ENCODE measurements at places on chromosomes 3 and 15.

GRCh38 chr15:75655931-75656330, 8.2 kb downstream of the SNX33 start:
- DNase-seq = no peak

DNA sequence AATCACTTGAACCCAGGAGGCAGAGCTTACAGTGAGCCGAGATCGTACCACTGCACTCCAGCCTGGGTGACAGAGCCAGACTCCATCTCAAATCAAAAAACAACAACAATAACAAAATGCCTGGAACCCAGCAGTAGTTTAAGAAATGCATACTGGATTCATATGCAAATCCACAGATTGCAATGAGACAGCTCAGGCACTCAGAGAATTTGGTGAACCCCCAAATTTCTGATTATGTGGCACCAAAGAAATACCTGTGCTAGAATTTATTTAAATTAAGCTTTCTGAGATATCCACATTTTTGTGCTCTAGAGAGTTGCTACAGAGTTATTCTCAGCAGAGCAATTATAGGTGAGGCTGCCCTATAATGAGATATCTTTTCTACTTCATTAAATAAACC, 29.7 kb downstream of the SPATA16 start:
- no peak for DNase-seq

DNA sequence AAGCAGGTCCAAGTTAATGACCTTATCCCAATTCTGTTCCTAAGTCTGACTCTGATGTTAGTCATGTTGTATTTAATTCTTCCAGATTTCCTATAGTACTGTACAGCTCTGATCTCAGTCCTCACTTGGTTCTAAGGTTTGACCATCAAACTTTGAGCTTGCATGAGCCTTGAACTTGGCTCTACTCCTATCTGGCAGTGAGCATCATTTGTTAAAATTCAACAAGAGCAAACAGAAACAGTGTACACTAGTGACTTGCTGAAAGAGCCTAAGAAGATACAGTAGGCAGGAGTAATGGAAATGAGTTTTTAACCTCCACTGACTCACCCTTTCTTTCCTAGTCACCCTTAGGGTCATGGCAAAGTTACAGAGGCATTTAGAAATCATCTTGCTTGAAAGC, 451.1 kb upstream of the TPRG1 start:
- no peak for DNase-seq

GRCh38 chr15:42427429-42428223, 63.3 kb downstream of the ZNF106 start:
- no peak for DNase-seq

- DNase-seq = no peak
These were observed 5.5 kb downstream of the CCPG1 start for GRCh38 chr15:55402707-55403106.

GRCh38 chr15:31004220-31004733, 12.8 kb upstream of the MTMR10 start:
- DNase-seq = no peak

GRCh38 chr15:51126842-51127241, 32.1 kb upstream of the TNFAIP8L3 start:
- no peak for DNase-seq

- DNase-seq = no peak
These were observed 425.3 kb upstream of the MDFIC2 start for GRCh38 chr3:70737666-70738290.

GRCh38 chr15:32722136-32722535, 4.3 kb downstream of the GREM1 start:
- DNase-seq = no peak

GRCh38 chr3:172885704-172886103, 135.2 kb downstream of the ECT2 start:
- DNase-seq = no peak

- no peak for DNase-seq
These were observed 72.0 kb upstream of the BLM start for GRCh38 chr15:90644952-90645725.

DNA sequence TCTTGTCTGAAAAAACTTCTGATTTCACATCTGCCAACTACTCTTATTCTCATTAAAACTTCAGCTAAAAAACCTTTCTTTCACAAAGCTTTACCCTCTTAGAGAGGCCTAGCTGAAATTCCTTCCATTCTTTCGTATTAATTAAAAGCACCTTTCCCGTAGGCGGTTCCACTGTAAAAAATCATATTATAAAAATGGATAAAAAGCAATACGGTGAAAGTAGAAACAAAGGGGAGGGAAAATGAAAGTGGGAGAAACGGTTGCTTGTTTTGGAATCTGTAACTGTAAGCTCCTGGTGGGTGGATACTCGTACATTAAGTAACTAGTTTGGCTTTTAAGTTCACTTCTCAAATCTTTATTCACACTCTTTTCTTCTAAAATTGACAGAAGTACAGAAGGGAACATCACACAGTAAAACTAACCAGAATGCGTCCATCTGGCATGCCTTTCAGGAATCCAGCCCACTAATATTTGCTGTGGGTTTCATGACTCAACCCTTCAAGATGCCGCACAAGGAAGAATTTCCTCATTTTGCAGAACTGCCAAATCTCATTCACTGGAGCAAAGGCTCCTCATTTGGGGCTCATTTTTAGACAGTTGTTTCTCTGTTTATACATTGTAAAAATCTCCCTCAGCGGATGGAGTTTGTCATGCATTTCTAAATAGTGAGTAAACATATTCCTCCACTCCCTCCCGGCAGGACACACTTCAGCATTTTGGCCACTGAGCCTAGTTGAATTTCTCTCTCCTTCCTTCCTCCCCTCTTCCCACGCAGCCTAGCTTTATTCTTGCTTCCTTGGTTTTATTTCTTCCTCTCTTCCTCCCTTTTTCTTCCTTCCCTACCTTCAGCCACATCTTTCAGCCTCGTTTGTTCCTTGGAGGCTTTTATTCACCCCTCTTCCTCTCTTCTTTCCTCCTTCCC, 419.5 kb upstream of the NAALADL2 start:
- DNase-seq = no peak

DNA sequence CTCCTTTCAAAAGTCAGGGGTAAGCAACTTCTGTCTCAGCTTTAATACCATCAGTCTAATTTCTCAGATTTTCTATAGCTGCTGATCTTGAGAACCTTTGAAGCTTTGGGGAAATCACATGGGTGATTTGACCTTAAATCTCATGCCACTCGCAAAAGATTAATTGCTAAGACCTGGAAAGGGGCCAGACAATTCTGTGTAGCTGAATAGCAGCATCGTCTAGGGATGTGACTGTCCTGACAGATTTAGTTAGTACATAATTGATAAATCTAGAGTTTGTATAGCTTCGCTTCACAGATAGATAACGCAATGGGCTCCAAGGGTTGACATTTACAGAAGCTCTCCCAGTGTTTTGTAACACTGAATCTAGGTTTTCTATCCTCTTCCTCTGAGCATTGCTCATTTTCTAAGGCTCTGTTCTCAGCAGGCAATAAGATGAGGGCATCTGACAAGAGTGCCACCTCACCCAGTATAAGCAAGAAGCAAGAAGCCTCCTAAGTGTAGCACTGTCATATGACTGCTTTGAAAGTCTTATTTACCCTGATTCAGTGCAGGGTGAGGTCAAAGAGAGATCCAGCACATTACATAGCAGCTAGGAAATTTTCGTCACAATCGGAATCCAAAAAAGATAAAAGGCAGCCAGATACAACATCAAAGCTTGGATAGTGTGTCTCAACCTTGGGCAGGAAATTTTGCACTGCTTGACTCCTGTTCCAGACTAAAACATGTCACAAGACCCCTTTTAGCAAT, 47.7 kb upstream of the DUT start:
- no peak for DNase-seq

DNA sequence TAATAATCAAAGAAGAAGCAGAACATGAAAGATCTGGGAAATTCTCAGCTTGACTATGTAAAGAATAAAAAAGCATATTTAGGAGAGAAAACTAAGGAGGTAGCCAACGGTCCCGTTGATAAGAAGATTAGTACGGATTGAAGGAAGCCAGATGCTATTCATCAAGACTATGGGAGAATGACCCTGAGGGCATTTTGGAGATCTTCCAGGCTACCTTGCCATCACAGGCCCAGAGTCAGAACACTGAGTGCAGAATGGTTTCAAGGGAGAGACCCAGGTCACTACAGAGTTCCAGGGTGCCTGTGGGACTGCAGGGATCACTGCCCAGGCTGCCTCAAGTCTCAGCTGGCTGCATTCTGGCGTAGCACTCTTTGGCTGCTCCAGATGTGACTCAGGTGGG, 752.9 kb upstream of the ARPP21 start:
- DNase-seq = no peak

- DNase-seq = no peak
These were observed 14.7 kb downstream of the GPD1L start for GRCh38 chr3:32121137-32121536.

GRCh38 chr15:93488296-93488713, 399.3 kb upstream of the RGMA start:
- no peak for DNase-seq

- no peak for DNase-seq
These were observed 184.0 kb upstream of the CNTN6 start for GRCh38 chr3:908839-909238.

GRCh38 chr15:55627730-55628368, 39.7 kb upstream of the PYGO1 start:
- no peak for DNase-seq

DNA sequence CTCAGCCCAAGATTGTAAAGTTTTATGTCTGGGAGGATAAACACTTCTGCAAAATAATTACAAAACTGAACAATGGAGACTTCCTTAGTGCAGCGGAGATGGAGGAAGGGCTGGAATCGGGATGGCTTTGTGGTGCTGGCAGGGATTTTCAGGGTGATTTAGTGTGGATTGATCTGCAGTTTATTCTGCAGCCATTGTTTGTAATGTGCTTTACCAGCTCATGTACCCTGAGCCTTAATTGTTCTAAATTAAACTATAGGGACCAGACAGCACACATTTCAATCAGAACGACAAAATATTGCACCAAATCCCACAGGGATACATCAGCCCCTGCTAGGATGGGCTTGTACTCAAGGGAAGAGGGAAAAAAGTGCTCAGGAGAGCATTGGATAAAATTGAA, 103.2 kb upstream of the ONECUT1 start:
- DNase-seq = no peak

- DNase-seq = no peak
These were observed 67.6 kb downstream of the MITF start for GRCh38 chr3:69806735-69807438.

DNA sequence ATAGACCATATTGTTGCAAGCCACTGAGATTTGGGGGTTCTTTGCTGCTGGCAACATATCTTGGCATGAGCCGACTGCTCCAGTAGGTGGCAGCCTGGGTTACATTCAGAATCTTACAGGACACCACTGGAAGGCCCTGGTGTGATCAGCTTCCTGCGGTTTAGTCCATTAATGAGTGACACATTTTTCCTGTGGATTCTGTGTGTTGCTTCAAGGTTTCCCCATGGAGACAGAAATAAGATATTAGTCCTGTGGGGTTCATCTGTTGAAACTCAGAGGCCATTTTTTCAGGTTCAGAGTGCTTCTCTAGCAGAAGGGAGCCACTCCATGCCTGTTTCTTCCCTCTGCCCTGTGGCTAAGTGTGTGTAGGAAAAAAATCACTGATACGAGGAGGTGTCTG, 116.2 kb downstream of the MFSD1 start:
- DNase-seq = no peak

DNA sequence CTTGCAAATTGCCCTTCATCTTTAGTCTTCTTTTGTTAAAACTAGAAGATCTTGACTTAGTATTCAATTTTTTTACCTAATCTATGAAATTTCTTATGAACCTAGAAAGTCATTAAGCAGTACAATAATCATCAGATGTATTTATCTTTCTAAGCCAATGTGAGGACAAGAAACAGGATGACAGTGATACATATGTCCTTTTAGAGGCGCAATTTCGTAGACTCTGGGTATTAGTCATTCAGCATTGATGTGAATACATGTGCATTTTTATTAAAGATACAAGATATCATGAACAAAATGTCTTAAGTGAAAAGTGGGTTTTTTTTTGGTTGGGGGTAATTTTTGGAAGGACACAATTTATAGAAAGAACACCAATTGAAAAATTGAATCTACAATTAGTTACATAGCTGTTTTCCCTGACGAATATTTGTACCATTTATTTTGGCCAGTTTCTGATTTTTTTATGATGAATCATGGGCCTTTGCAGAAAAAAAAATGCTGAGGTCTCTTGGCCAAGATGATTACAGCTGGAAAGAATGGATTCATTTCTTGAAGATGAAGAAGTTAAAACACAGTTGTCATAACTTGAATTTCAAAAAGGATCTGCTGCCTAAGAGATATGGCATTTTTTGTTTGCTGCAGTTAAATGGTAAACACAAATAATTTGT, 48.9 kb upstream of the AGTR1 start:
- DNase-seq = no peak

GRCh38 chr15:50249704-50250103, 15.8 kb downstream of the HDC start:
- no peak for DNase-seq

- no peak for DNase-seq
These were observed 11.8 kb upstream of the SCN10A start for GRCh38 chr3:38827791-38828190.

- DNase-seq = no peak
These were observed 39.5 kb downstream of the TNIK start for GRCh38 chr3:171420667-171421066.

DNA sequence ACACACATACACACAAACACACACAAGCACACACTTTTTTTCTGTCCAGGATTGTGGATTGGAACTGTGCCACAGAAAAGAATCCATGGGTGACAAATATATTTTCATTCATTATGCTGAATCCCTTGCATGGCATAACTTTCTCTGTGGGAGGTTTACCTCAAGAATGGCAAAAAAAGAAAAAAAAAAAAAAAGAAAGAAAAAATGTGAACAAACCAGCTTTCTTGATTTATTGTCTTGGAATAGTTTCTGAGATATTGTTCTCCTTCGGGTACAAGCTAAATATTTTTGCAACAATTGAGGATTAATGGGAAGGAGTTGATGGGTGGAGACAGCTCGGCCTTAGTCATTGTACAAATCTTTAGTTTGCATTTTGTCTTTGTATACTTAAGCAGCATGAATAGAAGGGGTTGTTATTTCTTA, 153.1 kb downstream of the GMNC start:
- no peak for DNase-seq

DNA sequence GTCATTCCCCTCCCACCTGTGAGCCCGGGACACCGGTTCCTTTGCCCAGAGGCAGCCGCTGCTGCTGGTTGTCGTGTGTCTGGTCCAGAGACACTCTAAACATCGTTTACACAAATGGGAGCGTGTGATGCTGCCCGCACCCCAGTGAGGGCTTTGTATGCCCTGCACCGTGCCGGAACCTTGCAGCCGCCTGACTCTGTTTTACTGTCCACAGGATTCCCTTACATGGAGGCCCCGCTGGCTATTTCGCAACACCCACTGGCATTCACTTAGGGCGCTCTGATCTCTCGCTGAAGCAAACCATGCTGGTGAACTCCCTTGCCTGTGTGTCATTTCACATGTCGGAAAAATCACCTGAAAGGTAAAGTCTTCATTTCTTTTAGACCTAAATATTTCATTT, 100.8 kb upstream of the SLC6A6 start:
- DNase-seq = no peak

Measured in activated CD4-positive, alpha-beta T cell treated with anti-CD3 and anti-CD28 coated beads for 4 hours (primary cell).